ENCODE measurements at places on chromosomes 13 and 19. TPM values are rescaled to one million over a fixed set of nuclear protein-coding genes. Genes with fewer than 3 reads are reported as not detected.

TMEM255B gene
- total RNA-seq, result not detected

GRCh38 chr19:9528757-9529336, 9.6 kb downstream of the ZNF426 start:
- peak; percentile 9 for DNase-seq

GRCh38 chr13:36819739-36820090, 693 bp downstream of the RFXAP start:
- DNase-seq, result no peak

DNA sequence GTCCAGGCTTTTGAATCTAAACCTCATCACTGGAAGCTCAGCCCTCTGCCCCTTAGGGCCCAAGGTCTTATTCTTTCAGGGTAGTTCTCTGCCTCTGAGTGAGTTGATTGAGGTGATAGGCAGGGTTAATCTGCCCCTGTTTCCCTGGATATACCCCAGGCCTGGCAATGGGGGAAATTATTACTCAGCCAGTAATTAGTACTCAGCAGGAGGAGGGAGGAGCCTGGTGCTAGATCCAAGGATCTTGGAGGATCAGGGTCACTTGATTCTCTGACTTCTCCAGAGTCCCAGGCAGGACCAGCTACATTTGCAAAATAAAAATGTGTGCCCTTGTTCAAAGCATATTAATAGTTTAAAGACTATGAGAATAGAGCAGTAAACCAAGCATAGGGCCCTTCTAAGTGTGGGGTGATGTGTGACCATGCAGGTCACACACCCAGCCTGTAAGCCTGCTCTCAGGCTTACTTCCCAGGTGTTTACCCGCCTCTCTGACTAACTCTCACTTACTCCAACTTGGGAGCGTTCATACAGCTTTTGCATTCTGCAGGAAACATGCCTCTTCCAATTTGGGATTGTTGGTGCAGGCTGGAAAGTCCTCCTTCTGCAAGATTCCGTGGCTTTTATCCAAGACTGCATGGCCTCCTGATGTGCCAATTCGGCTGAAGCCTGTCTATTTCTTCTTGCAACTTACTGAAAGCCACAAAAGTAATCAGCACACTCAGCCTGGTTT, 7.9 kb upstream of the STK24 start:
- DNase-seq, result no peak

DNA sequence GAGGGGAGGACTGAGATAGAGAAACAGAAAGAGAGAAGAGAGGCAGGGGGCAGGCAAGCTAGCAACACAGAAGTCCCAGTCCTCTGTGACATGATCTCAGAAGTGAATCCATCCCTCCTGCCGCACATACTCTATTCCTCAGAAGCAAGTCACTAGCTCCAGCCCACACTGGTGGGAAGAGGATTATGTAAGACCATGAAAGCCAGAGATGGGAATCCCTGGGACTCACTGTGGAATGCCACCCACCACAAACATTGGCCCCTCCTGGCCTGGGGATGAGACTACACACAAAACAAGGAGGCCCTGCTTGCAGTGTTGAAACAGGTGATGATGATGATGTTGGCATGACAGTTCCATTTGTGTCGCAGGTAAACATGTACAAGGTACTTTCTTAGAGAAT, 419.9 kb downstream of the IRS2 start:
- no peak for DNase-seq

ZNF536 gene
- 0.41 TPM for total RNA-seq

- DNase-seq, result no peak
These were observed 10.5 kb upstream of the CHAMP1 start for GRCh38 chr13:114303700-114304327.

GRCh38 chr19:23482829-23483228, 87.6 kb upstream of the ZNF91 start:
- no peak for DNase-seq

GRCh38 chr13:57640607-57641006, 9.1 kb downstream of the PCDH17 start:
- no peak for DNase-seq

RPS19 gene
- total RNA-seq, result 1,641 TPM

- DNase-seq, result peak; percentile 17
These were observed 155.5 kb upstream of the STARD13 start for GRCh38 chr13:33441015-33441414.

MAB21L1 gene
- total RNA-seq, result 1.2 TPM

VSTM2B gene
- total RNA-seq, result 8.7 TPM

SIGLEC5 gene
- not detected for total RNA-seq

DNA sequence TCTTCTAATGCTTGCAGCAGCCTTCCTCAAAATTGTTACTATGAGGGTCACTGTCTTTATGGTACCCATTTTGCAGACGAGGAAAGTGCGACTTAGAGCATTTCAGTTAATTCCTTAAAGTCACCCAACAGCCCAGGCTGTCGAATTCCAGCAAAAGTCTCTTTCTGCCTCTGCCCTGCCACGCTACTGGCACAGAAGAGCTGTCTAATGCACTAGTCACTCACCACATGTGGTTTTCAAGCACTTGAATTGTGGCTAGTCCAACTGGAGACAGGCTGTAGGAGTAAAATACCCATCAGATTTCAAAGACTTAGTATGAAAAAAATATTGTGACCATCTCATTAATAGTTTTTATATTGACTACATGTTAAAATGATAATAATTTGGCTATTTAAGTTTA, 1.7 kb downstream of the FPR1 start:
- DNase-seq, result peak; percentile 87

- no peak for DNase-seq
These were observed 37.3 kb downstream of the KLF2 start for GRCh38 chr19:16361926-16362325.

GRCh38 chr19:55158848-55159749, 1.6 kb upstream of the TNNI3 start:
- DNase-seq, result peak; percentile 73

DNA sequence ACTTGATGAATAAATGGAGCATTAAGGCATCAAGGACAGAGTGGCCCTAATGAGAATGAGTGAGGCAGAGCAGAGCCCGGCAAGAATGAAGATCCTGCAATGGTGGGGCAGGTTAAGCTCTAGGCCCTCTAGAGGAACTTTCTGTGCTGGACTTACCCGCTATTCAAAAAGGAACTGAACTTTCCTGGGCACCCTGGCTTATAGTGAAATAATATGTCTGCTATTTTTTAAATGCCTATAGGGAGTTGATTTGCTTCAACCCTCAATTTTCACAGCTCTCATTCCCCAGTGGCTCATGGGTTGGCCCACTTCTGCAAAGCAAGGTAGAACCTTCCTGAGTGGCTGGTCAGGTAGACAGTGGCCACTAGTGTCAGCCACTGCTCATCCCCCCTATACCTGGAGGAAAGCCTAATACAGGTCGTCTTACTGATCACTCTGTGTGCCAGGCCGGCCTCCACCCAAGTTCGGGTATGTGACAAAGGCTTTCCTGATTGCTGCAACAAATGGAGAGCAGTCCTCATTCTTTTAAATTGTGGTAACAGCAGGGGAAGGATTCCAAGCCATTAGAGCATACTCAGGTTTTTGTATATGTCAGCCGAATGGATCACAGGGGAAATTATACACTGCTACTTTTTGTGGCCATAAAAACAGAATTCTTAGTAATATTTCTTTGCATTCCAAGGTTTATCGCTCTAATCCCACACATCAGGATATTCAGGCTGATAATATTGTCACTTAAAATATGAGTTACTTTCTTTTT, 103.0 kb downstream of the KL start:
- no peak for DNase-seq

DNA sequence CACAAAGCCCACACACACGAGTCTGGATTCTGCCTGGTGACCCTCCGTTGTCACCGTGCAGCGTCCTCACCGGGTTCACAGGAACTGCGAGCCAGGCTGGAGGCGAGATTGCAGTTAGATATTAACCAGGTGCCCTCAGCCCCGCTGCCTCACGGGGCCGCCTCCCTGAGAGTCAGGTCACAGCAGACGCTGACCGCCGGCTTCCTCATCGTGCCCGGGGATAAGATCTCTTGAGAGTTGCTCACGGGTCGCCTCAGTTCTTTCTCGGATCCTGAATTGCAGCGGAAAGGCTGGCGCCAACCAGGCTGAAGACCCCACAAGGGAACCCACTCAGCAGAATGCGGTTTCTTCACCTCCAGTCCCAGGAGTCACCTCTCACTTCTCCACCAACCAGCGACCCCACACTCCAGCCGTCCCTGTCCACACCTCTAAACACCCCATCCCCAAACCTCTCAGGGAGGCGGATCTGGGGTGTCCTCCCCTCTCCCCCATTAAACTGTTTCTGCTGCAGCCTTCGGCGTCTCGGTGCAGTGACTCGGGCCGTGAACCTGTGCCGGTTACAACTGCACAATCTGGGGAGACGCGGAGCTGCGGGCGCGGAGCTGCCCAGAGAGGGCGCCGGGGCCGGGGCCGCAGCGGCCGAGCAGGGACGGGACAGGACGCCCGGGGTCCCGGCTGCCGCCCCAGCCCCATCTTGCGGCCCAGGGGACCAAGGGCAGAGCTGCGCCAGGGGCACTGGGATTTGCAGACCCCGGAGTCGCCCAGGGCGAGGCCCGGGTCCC, 591 bp downstream of the ZNF823 start:
- DNase-seq, result no peak

SLC8A2 gene
- not detected for total RNA-seq

GRCh38 chr13:25241007-25241406, 46.3 kb downstream of the MTMR6 start:
- DNase-seq, result no peak

DNA sequence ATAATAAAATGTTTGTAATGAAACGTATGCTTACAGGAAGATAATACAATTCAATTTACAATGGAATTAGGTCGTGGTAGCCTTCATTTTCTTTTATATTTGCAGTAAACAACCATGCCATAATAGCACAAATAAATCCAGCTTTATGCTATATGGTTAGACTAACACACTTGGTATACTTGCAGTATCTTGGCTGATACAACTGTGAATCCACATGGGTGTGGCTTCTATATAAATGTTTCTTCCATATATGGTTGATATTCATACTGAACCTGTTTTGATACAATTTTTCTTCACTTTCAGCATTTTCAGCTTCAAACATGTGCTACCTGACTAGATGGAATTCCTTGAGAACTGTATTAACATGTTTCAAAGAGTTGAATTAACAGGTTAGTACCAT, 20.4 kb upstream of the SPRY2 start:
- DNase-seq, result no peak

GRCh38 chr19:30097746-30098280, 155.8 kb downstream of the URI1 start:
- DNase-seq, result no peak

HTR2A gene
- total RNA-seq, result 0.08 TPM

DNA sequence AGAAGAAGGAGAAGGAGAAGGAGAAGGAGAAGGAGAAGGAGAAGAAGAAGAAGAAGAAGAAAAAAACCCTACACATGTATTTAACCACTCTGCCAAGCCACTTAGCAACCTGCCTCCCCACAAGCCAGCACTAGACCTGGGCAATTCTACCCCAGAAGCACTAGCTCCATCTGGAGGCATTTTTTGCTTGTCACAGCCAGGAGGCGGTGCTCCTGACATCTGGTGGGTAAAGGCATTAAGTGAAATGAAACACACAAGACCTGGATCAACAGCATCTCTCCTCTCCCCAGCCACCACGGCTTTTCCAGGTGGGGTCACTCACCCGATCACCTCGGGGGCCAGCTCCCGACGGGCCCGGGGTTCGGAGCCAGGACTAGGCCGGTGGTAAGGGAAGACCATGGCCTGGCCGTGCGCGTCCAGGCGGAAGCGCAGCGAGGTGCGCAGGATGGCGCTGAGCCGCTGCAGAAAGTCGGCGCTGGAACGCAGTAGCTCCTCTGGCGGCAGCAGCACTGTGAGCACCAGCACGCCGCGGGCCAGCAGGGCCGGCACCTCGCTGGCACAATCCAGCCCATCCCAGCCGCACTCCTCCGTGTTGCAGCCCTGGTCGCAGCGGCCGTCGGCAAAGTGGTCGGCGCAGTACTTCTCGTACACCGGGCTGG, 26.9 kb downstream of the NOTCH3 start:
- no peak for DNase-seq

CEACAM1 gene
- 0.35 TPM for total RNA-seq

DNA sequence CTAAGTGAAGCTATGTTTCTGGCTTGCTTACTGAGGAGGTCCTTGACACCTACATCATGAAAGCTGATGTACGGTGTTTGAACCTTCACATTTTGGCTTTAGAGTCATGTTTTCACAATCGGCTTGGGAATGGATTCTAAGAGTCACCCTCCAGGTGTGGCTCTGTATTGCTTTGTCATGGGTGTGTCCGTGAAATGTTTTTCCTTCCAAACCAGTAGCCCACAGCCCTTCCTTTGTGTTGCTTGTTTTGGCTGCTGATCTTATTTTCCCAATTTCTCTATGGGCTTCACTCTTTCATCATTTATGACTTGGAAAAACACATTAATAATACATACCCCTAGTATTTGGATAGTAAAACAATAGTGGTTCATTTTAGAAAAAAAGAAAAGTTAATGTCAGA, 240.6 kb downstream of the GGACT start:
- no peak for DNase-seq

POLR1G gene
- total RNA-seq, result 9.0 TPM

- no peak for DNase-seq
These were observed 108.3 kb downstream of the SLITRK5 start for GRCh38 chr13:87779426-87779825.

TEX29 gene
- total RNA-seq, result not detected

DNA sequence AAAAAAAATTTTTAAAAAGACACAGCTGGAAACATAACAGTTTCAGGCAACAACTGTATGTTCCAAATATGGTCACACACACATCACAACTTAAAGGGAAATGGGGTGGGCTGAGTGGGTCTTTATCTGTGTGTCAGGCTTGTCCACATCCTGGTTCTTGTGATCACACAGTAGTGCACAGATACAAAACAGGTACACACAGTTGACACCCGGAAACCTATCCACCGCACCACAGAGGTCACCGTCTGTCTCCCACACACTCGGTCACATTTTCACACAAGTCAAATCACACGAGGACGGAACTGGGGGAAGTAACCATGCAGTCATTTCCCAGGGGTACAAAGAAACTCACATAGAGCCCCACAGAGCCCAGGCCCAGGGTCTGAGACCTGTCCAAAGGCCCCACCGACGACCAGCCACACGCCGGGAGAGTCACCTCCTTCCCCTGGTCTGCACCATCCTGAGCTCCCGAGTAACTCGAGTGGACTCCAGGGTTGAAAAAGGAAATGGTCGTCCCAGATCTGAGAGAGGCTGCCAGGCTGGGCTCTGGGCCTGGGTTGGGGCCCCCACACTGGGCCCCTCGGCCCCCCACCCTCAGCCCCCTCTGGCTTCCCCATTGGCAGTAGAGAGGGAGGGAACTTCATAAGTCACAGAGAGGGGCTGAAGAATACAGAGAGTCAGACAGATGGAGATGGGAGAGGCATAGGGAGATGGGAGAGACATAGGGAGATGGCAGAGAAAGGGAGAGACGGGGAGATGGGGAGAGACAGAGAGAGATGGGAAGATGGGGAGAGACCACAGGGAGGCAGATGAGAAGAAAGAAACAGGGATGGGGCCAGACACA, 1.3 kb upstream of the PPAN start:
- no peak for DNase-seq

All from H4 (cell line).